ENCODE measurements at places on chromosomes 6 and 20.

GRCh38 chr6:125273965-125274364 lies 27.8 kb downstream of the HDDC2 start:
- peak; percentile 67 for DNase-seq

- no peak for DNase-seq
These were observed 32.4 kb downstream of the THBS2 start for GRCh38 chr6:169221264-169221663.

DNA sequence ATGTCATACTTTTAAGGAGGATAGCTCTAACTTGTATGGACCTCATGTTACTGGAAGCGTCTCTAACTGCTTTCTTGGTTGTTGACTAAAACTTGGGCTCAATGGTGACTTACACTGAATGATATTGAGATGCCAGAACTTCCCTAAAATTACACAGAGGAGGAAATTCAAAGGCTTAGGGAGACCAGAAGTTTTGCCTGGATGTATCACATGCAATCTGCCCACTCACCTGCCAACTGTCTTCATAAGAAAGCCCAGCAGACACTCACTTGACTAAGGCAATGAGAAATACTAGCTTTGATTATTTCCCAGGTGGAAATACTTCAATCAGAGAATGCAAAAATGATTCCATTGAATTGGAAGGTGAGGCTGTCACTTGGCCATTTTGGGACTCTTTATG lies 51.2 kb upstream of the PDYN start:
- no peak for DNase-seq

DNA sequence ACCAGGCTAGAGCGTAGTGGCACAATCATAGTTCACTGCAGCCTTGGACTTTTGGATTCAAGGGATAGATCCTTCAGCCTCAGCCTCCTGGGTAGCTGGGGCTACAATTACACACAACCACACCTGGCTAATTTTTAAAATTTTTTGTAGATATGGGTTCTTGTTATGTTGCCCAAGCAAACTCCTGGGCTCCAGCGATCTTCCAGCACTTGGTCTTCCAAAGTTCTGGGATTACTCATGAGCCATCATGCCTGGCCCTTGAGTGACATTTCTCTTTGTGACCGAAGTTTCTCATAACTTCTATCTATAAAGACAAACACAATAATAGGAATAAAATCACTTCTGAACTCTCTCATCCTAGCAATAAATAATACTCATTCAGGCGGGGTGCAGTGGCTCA lies 26.1 kb upstream of the GMPR start:
- no peak for DNase-seq

GRCh38 chr20:44858606-44859360 lies 26.7 kb upstream of the YWHAB start:
- DNase-seq = no peak

DNA sequence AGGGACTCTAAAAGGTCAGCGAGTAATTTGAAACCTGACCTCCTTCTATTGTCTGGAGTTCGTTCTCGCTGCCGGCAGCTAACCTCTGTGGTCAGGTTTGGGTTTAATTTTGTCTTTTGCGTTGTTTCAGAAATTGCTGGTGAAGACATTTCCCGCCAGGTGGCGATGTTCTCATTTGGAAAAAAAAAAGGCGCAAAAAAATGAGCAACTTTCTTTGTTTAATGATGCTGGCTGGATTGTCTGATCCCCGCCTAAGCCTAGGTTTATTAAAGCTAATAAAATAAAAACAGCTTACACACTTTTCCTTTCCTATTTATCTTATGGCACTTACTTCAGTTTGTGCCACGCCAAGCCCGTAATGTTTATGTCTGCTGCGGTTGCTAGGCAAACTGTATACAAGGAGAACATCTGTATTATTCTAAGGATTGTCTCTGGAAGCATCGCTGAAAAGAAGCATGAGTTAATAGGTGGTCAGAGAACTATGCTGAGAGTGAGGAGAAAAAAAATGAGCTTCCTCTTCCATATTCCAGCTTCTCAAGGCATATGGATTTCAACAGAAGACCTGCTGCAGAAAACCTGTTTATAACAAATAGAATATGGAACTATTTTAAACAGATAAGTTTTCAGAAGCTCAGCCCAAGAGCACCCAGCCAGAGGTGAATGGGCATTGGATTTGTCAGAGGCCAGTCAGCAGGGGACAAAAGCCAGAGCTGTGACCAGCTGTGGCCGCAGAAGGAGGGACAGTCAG lies 205.7 kb downstream of the DOK5 start:
- peak; percentile 51 for DNase-seq

DNA sequence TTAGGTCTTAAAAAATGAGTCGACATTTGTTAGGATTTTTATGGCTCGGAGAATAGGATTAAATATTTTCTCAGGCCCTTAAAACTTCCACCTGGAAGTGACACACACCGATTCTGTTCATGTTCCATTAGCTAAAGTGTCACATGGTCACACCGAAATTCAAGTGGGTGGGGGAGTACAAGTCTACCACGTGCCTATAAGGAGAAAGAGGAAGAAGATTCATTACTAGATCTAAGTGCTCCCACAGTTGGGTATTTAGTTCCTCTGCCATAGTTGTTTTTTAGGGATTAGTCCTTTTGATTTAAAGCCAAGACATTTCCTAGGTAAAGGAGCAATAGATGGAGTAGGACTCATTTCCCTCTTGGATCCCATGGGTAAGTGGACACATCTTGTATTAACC lies 4.9 kb upstream of the TOX2 start:
- no peak for DNase-seq

- DNase-seq = no peak
These were observed 26.9 kb downstream of the SLC22A16 start for GRCh38 chr6:110449541-110449895.

GRCh38 chr6:151681433-151682059 lies 125.9 kb upstream of the ESR1 start:
- no peak for DNase-seq

GRCh38 chr6:167467793-167468431 lies 143.0 kb downstream of the TTLL2 start:
- no peak for DNase-seq

- peak; percentile 29 for DNase-seq
These were observed 38.5 kb upstream of the DEK start for GRCh38 chr6:18302561-18303439.

DNA sequence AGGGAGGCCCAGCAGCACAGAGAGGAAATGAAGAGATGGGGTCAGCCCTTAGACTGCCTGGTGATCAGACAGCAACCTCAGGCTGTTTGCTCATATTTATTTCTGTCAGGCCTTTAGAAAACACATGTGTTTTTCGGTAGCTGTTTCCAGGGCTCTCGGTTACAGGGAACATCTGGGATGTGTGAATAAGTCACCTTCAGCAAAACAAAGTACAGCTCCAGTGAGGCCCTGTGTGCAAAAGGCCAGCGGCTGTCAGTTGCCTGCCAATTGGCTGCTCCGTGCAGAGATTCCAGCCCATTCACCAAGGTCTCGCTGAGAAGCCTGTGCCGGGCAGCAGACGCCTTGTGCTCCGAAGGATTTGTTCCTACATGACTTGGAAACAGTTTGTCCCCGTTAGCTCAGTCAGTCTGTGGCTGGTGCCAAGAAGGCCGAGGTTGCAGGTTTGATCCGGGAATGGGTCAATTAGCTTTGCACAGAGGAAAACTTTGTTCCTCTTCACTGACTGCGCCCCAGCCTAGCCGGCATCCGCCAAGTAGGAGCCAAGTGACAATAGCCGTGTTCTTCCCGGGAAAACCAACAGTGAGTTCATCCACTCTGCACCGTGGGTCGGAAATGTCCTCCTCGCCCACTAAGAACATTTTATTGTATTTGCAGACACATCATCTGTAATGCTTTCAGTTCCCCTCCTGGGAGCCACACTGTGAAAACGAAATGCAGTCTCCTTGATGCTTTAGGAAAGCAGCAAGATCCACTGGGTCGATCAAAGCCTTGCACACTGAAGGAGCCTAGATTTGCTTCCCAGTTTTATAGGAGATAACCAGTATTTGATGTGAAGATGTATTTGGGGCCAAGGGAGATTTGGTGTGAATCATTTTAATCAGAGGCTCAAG lies 315.4 kb upstream of the CDYL start:
- DNase-seq = peak; percentile 47

DNA sequence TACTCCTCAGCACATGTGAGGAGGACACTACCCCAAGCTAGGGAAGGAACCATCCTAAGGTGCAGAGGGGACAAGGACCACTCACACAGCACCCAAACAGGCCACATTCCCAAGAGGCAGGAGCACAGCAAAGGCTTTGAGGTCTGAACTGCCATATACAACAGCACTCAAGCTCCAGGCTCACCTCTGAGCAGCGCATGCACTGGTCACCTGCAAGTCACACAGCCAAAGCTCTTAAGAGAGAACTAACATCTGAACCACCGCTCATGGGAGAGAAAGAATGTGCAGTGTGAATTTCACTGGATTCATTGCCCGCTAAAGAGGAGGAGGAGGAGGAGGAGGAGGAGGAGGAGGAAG lies 31.0 kb downstream of the NPEPL1 start:
- no peak for DNase-seq

DNA sequence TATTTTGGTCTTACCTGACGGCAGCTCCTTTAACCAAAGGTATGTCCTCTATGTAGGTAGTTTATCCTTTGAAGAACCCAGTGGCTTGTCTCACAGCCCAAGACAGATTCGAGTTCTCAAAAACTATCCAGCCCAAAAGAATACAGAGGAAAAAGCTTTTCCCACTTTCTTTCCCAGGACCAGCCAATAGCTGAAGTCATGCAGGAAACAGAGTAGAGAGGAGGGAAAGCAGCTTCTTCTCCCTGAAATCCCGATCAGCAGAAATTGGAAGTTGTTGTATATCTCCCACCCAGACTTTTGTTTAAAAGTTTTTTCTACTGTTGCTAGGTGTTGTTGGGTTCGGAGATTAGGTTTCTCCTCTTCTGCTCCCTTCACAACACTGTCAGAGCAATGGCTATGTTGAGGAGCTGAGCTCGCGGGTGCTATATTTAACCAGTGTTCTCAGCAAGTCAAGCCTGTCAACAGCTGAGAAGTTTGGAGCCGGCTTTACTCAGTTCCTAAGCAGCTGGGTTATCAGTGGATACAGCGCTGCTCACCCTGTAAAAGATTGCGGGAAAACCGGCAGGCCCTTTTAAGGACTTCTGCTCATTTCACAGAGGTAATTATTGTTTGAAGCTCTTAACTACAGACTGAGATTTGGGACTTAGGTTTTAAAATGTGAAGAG lies at the start of gene FILIP1:
Gene FILIP1 (minus strand): TSS at position 401 of the 665 bp plus-strand sequence. CDS start 78,828 bp downstream, outside the sequence.
- DNase-seq = peak; percentile 29

All from astrocyte of the spinal cord (primary cell).